T-helper 2 cell (primary cell): ENCODE measurements at places on chromosomes 6 and 20.

DNA sequence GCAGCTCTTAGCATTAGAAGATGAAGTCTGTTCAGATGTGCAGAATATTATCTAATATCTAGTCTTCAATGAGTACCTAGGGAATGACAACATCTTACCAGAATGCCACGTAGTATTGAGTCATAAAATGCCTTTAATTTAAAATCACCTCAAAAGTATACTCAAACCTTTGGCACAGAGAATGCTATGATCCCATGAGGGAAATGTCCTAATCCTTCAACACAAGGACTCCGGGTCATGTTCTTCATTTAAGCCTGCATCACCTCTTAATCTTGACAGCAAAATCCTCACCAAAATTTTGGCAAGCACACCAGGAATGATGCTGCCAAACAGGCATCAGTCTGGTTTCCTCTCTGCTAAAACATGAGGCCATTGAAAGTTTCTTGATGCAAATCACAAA is 23.6 kb upstream of the MARCKS start:
- no peak for DNase-seq

GRCh38 chr6:39301606-39302005 is 12.6 kb downstream of the KCNK17 start:
- DNase-seq, result no peak

- DNase-seq, result no peak
Observed at GRCh38 chr6:29941471-29941870, 861 bp upstream of the HLA-A start.

DNA sequence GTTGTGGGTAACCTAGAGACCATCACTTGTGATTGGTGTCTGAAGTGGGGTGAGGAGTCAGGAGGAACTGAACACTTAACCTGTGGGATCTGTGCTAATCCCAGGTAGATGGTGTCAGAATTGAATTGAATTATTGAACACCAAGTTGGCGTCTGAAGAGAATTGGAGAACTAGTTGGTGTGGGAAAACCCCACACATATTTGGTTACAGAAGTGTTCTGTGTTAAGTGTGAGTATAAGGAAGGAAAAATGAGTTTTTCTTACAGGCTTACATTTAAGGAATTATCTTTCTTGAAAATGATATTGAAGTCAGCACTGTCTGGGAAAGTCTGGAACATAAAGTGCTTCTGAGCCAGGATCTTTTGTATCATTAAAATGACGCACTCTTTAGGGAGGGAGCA is 182.9 kb upstream of the ECI2 start:
- DNase-seq, result no peak
